SJSA1 (cell line): ENCODE measurements at places on chromosomes 12 and 14.
A peak's percentile ranks its signal among the peaks of the same experiment; 100 is the strongest.

- no peak overlapping the region for H3K4me3 ChIP-seq
- no peak for DNase-seq
- H3K36me3 ChIP-seq: no peaks in the 10 kb centered on the region
- no peak overlapping the region for H3K27ac ChIP-seq
- peaks cover 6% of the 10 kb centered on the region for H3K27me3 ChIP-seq
Measured at GRCh38 chr12:9948606-9949296, 16.6 kb upstream of the CLEC2A start.

DNA sequence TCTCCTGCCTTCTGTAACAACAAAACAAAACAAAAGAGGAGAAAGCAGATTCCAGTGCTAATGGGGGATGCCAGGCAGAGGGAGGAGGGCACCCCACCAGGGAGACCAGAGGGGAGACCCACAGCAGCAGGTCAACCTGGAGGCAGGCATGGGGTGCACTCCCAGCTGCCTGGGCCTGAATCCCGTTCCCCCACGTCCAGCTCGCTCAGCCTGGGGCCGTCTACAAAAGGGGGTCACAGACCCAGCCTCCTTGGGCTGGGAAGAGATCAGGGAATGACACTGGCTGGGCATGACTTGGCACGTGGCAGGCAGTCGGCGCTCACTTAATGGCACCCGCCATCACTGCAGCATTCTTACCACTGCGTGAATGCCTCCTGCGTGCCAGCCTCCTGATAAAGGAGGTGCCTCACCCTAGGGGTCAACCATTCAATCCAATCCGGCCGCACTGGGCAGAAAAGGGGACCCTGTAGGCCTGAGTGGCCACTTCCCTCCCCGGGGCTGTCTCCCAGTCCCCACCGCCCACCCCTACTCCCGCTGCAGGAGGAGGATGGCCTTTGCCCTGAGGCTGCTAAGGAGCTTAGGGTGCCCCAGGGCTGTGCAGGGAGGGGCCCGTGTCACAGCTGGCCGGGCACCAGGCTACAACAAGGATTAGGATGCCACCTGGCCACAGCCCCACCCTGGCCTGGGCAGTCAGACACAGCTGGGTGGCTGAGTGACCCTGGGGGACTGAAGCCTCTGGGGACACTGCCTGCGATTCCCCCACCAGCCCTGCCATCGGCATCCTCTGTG, 87.5 kb downstream of the NCOR2 start:
- H3K27ac ChIP-seq: peak overlapping the region; percentile 28; the same call in 1 of the 2 replicates
- peaks cover 92% of the 10 kb centered on the region for H3K36me3 ChIP-seq
- peak overlapping the region; percentile 10; the same call in 1 of the 2 replicates for H3K4me3 ChIP-seq
- peaks cover 26% of the 10 kb centered on the region for H3K4me1 ChIP-seq
- DNase-seq: no peak

GRCh38 chr14:73393375-73393774, 65.0 kb downstream of the NUMB start:
- H3K4me3 ChIP-seq: no peak overlapping the region
- H3K27me3 ChIP-seq: no peaks in the 10 kb centered on the region
- no peak for DNase-seq
- H3K4me1 ChIP-seq: no peaks in the 10 kb centered on the region
- H3K27ac ChIP-seq: no peak overlapping the region
- H3K36me3 ChIP-seq: no peaks in the 10 kb centered on the region

- H3K36me3 ChIP-seq: peaks cover 26% of the 10 kb centered on the region
- H3K4me3 ChIP-seq: no peak overlapping the region
- H3K27ac ChIP-seq: peak overlapping the region; percentile 90
- H3K27me3 ChIP-seq: no peaks in the 10 kb centered on the region
Measured at GRCh38 chr12:121576851-121577391, 3.9 kb downstream of the KDM2B start.

GRCh38 chr12:30200864-30201263, 417.1 kb upstream of the TMTC1 start:
- H3K27me3 ChIP-seq: no peaks in the 10 kb centered on the region
- no peak for DNase-seq
- no peak overlapping the region for H3K27ac ChIP-seq
- peaks cover 8% of the 10 kb centered on the region; the same call in 1 of the 2 replicates for H3K4me1 ChIP-seq

DNA sequence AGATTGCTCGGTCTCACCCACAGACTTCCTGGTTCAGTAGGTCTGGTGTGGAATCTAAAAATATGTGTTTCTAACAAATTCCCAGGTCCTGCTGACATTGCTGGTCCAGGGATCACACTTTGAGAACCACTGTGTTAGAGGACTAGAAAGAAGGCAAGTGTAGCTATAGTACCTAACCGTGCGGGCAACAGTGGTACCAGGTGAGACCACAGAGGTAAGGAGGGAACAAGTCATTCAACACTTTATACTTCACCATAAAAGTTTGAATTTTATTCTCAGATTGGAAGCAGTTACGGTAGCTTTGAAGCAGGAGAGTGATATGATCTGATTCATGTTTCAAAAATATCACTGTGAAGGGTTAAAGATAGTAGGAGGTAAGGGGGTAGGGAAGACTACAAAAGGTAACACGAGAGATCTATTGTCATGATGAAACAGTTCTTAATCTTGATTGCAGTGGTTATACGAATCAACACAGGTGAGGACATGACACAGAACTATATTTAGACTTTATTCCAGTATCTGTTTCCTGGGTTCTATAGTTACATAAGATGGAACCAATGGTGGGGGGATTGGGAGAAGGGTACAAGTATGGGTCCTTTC, 73.5 kb downstream of the CDK17 start:
- no peaks in the 10 kb centered on the region for H3K27me3 ChIP-seq
- H3K27ac ChIP-seq: no peak overlapping the region
- H3K4me3 ChIP-seq: no peak overlapping the region
- no peaks in the 10 kb centered on the region for H3K4me1 ChIP-seq

GRCh38 chr12:98674841-98675240, 29.8 kb downstream of the APAF1 start:
- no peaks in the 10 kb centered on the region for H3K4me1 ChIP-seq
- no peak overlapping the region for H3K27ac ChIP-seq
- H3K27me3 ChIP-seq: no peaks in the 10 kb centered on the region
- no peak for DNase-seq
- no peak overlapping the region for H3K4me3 ChIP-seq

- DNase-seq: no peak
- H3K27me3 ChIP-seq: no peaks in the 10 kb centered on the region
- H3K4me3 ChIP-seq: no peak overlapping the region
- H3K4me1 ChIP-seq: no peaks in the 10 kb centered on the region
Measured at GRCh38 chr12:72141381-72141780, 130.8 kb upstream of the TRHDE start.

GRCh38 chr12:52647601-52648000, 4.4 kb downstream of the KRT2 start:
- no peak overlapping the region for H3K4me3 ChIP-seq
- H3K4me1 ChIP-seq: no peaks in the 10 kb centered on the region
- no peaks in the 10 kb centered on the region for H3K36me3 ChIP-seq
- H3K27ac ChIP-seq: no peak overlapping the region
- H3K27me3 ChIP-seq: peaks cover 43% of the 10 kb centered on the region

GRCh38 chr12:9198012-9198411, 10.2 kb downstream of the PZP start:
- H3K36me3 ChIP-seq: no peaks in the 10 kb centered on the region
- H3K4me3 ChIP-seq: no peak overlapping the region
- no peak overlapping the region for H3K27ac ChIP-seq
- H3K4me1 ChIP-seq: no peaks in the 10 kb centered on the region
- no peak for DNase-seq

GRCh38 chr14:50001999-50002925, 109.4 kb downstream of the ARF6 start:
- peaks cover 55% of the 10 kb centered on the region for H3K4me1 ChIP-seq
- peak overlapping the region; percentile 32 for H3K4me3 ChIP-seq
- DNase-seq: no peak
- peak overlapping the region; percentile 91 for H3K27ac ChIP-seq
